Activated naive CD8-positive, alpha-beta T cell treated with anti-CD3 and anti-CD28 coated beads, Interleukin-2, amount 50 U/mL, for 24 hours (primary cell): ENCODE measurements at places on chromosomes 6 and 20.

GRCh38 chr20:18739751-18740166 is 73.8 kb upstream of the SCP2D1 start:
- DNase-seq: no peak

- DNase-seq: no peak
Observed at GRCh38 chr20:46501961-46502360, 11.4 kb downstream of the ZNF334 start.

DNA sequence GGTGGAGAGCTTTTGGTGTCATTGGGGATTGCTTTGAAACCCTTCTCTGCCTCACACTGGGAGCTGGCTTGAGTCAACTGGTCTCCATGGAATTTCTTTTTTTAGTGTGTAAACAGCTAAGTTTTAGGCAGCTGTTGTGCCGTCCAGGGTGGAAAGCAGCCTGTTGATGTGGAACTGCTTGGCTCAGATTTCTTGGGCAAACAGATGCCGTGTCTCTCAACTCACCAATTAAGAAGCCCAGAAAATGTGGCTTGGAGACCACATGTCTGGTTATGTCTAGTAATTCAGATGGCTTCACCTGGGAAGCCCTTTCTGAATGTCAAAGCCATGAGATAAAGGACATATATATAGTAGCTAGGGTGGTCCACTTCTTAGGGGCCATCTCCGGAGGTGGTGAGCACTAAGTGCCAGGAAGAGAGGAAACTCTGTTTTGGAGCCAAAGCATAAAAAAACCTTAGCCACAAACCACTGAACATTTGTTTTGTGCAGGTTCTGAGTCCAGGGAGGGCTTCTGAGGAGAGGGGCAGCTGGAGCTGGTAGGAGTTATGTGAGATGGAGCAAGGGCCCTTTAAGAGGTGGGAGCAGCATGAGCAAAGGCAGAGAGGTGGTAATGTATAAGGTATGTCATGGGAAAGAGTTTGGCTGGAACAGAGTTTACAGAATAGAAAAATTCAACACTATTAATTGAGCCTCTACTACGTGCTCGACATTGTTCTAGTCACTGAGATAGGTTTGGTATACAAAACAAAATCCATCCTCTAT is 31.2 kb downstream of the SRSF3 start:
- DNase-seq: no peak

DNA sequence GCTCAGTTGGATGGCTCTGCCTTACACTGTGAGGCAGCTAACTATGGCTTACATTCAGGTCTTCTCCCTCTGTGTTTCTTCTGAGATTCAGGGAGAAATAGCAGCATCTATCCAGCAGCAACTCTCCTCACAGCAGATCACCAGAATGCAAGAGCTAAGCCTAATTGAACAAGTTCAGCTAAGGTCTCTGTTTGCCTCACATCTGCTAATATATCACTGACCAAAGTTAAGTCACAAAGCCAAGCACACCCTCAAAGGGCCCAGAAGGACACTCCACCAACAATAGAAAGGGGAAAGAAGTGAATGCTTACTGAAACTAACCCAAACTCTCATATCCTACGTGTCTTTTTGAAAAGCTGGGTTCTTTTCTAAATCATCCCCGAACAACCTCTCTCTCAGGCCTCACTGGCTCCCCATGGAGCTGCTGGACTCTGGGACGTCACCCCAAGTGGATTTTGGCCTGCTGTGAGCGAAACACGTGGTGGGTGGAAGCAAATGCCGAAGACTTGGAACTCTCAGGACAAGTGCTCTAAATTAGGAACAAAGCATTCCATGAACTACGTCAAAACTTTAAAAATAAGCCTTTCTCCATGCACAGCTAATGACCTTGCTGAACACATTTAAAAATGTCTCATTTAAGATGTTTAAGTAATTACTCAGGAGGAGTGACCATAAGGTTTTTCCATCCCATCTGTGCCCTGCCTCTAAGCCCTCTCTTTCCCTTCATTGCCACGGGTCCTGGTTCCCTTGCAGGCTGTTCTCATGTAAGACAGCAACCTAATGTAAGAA is 167.5 kb upstream of the PLCB4 start:
- DNase-seq: no peak
